ENCODE measurements at places on chromosomes 4 and X. TPM values are rescaled to one million over a fixed set of nuclear protein-coding genes. Genes with fewer than 3 reads are reported as not detected.

GRCh38 chrX:38986586-38986985 lies 185.3 kb downstream of the MID1IP1 start:
- DNase-seq, result no peak

GRCh38 chr4:19557161-19557560 lies 694.5 kb upstream of the SLIT2 start:
- no peak for DNase-seq

DNA sequence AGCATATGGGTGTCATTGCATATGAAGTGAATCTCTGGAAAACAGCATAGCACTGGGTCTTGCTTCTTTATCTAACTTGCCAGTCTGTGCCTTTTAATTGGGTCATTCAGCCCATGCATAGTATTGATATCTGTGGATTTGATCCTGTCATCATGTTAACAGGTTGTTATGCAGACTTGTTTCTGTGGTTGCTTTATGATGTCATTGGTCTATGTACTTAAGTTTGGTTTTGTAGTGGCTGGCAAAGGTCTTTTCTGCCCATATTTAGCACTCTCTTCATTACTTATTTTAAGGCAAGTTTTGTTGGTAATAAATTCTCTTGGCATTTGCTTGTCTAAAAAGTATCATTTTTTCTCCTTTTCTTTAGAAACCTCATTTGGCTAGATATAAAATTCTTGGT lies 221.1 kb upstream of the ITM2A start:
- no peak for DNase-seq

GRCh38 chr4:142696334-142697122 lies 149.6 kb downstream of the INPP4B start:
- no peak for DNase-seq

The PABPC1L2B gene
- total RNA-seq, result not detected

The GPAT3 gene
- total RNA-seq, result 7.0 TPM

The SYNPO2 gene
- 2.8 TPM for total RNA-seq
